ENCODE measurements at places on chromosomes 1 and 21. TPM values are rescaled to one million over a fixed set of nuclear protein-coding genes. Genes with fewer than 3 reads are reported as not detected.

DNA sequence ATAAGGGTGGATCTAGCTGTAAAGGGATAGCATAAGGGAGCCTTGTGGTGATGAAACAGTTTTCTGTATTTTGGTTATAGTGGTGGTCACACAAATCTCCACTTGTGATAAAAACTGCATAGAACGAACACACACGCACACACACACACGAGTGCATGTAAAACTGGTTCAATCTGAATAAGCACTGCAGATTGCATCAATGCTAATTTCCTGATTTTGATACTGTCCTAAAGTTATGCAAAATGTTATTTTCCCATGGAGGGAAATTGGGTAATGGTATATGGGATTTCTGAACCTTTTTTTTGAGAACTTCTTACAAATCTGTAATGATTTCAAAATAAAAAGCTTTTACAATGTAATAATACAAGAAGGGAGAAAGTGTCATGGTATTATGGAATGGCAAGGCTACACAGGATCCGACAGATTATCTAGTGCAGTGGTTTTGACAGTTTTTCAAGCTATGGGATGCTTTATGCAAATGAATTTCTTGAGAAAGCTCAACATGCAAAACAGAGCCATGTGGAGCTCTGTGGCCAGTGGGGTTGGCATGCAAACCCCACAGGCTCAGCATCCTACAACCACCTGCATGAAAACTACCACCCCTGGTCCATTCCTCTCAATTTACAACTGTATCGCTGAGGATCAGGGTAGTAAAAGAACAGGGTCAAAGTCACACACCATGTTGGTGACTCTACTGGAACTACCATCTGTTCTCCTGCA is 18.8 kb downstream of the SLC41A1 start:
- no peak overlapping the region for H3K27ac ChIP-seq
- no peak for DNase-seq
- H3K27me3 ChIP-seq = no peaks in the 10 kb centered on the region

DNA sequence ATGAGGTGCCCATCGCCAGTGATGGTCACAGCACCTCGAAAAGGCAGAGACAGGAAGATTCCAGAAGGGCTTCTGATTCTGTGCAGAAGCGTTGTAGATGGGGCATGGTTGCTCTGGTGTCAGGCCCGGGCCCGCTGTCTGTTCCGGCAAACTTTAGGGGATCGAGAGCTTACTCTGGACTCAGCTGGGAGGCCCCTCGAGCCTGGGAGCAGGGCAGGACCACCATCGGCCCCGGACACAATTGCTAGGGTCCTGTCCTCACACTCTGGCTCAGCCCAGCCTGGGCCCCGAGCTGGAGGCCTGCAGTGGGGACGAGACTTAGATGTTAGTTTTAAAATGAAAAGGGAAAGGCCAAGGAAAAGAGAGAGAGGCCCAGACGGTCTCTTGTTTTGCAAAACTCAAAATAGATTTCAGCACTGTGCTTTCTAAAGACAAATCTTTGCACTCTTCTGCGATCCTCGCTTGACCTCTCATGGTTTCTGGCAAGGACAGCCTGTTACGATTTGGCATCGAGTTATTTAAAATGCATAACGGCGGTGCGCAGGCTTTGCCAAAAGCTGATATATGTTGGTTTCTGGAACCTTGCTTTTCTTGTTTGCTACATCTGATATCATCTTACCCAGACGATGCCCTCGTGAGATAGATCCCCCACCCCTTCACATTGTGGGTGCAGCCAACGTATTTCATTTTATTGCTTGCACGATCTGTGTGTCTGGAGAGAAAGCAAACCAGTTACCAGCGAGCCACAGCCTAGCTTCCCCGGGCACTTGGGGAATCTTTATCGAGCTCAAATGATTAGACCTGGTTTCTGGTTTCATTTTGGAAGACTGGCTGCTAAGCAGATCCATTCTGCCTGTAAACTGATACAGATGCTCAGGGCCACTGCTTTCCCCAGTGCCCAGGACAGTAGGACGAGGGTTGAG is 58.0 kb downstream of the PRDM16 start:
- H3K27ac ChIP-seq = peak overlapping the region; percentile 26
- peaks cover 16% of the 10 kb centered on the region for H3K4me1 ChIP-seq
- no peaks in the 10 kb centered on the region for H3K27me3 ChIP-seq
- H3K4me3 ChIP-seq = no peak overlapping the region

DNA sequence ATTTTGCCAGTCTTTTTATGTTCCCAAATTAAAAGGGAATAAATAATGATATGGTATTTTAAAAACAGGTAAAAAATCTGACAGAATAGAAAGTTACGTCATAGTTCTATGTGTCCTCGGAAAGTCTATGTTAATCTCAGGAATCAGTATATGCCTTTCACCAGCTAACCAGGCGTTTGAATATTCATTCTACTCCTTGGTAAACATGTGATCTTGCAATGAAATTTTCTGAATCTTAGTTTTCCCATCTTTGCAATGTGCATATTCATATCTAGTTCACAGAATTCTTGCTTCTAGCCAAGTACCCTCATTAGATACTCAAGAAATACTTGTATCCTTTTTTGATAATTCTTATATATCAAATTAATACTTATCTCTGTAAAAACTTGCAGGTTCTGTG is 179.4 kb downstream of the ZP4 start:
- H3K27me3 ChIP-seq = no peaks in the 10 kb centered on the region
- DNase-seq = no peak
- no peak overlapping the region for H3K27ac ChIP-seq
- H3K36me3 ChIP-seq = no peaks in the 10 kb centered on the region
- H3K4me3 ChIP-seq = no peak overlapping the region
- H3K4me1 ChIP-seq = no peaks in the 10 kb centered on the region

DNA sequence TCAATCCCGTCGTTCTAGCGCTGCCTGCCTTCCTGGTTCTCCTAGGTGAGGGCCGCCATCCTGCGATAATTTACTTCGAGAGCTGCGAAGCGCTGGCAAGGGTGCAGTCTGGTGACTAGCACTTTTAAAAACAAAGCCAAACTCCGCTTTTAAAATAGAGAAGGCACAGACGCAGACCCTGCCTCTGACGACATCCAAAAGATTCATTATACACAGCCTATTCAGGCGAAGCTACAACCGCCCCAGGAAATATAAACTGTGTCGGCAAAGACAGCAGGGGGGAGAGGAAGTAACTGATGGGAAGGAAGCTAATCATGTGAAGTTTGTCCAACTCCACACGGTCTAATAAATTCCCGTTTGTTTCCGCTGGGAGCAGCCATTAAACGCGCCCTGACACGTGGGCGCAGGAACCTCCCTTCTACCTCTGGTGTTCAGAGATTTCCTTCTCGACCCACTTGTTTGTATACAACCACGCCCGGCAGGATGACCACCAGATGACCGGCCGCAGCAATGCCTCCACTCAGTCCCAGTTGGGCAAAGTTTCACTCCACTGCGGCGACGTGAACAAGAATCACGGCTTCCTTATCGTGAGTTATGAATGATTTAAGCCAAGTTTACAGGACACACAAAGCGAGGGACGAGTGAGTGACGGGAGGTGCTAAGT is 1.3 kb downstream of the GNG12 start:
- peaks cover 23% of the 10 kb centered on the region for H3K4me1 ChIP-seq
- peak; percentile 72 for DNase-seq
- H3K36me3 ChIP-seq = no peaks in the 10 kb centered on the region
- H3K27ac ChIP-seq = peak overlapping the region; percentile 94
- peak overlapping the region; percentile 82 for H3K4me3 ChIP-seq

SPRR1A gene
- total RNA-seq = not detected

- no peak for DNase-seq
- no peaks in the 10 kb centered on the region for H3K27me3 ChIP-seq
Measured at GRCh38 chr1:55539652-55540512, 324.7 kb upstream of the USP24 start.

- no peak for DNase-seq
- no peak overlapping the region for H3K4me3 ChIP-seq
- no peaks in the 10 kb centered on the region for H3K36me3 ChIP-seq
- H3K27me3 ChIP-seq = no peaks in the 10 kb centered on the region
- no peaks in the 10 kb centered on the region for H3K4me1 ChIP-seq
- H3K27ac ChIP-seq = no peak overlapping the region
Measured at GRCh38 chr1:115946116-115946515, 30.2 kb upstream of the SLC22A15 start.

HTR6 gene
- total RNA-seq = not detected

DNA sequence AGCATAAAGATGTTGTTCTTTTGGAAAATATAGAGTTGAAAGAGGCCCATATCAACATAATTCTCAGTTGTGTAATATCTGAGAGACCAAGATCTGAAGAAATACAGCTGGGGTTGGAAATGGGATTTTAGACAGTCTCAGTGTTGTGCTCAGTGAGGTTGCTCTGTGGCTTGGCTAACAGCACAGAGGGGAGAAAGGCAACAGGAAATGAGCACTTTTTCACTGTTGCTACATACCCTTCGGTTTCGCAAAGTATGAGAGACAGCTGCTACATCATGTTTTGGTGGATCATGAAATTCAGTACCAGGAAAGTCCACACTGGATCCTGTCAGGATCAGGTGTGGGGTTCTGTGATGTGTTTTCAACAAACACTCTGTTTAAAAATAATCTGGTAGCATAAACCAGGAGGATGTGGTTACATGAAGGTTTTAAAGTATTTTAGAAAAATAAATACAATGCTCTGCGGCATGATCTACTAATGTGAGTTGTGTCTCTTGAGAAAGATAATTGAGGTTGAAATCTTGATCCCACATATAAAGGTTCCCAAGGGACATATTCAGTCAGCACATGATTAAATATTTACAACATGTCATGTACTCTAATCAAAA is 7.0 kb upstream of the GPR88 start:
- H3K27me3 ChIP-seq = peaks cover 15% of the 10 kb centered on the region
- no peaks in the 10 kb centered on the region for H3K36me3 ChIP-seq
- H3K4me1 ChIP-seq = no peaks in the 10 kb centered on the region

TMEM269 gene
- 0.32 TPM for total RNA-seq

GJB4 gene
- total RNA-seq = 2.0 TPM

GRCh38 chr1:226973898-226974543 is 33.9 kb downstream of the COQ8A start:
- H3K4me1 ChIP-seq = peaks cover 27% of the 10 kb centered on the region
- no peaks in the 10 kb centered on the region for H3K36me3 ChIP-seq
- no peak overlapping the region for H3K4me3 ChIP-seq
- H3K27ac ChIP-seq = peak overlapping the region; percentile 89

GRCh38 chr1:201542309-201543035 is 3.5 kb downstream of the NAV1 start:
- peaks cover 11% of the 10 kb centered on the region for H3K4me1 ChIP-seq
- H3K27ac ChIP-seq = peak overlapping the region; percentile 64
- no peaks in the 10 kb centered on the region for H3K36me3 ChIP-seq
- no peak overlapping the region for H3K4me3 ChIP-seq
- DNase-seq = no peak
- H3K27me3 ChIP-seq = peaks cover 29% of the 10 kb centered on the region

- no peaks in the 10 kb centered on the region for H3K27me3 ChIP-seq
- no peak for DNase-seq
- no peak overlapping the region for H3K4me3 ChIP-seq
- H3K4me1 ChIP-seq = peaks cover 12% of the 10 kb centered on the region
- no peaks in the 10 kb centered on the region for H3K36me3 ChIP-seq
Measured at GRCh38 chr1:189682591-189682990, 795.1 kb downstream of the BRINP3 start.

- DNase-seq = no peak
- no peaks in the 10 kb centered on the region for H3K36me3 ChIP-seq
- H3K27me3 ChIP-seq = no peaks in the 10 kb centered on the region
- no peak overlapping the region for H3K27ac ChIP-seq
- no peak overlapping the region for H3K4me3 ChIP-seq
Measured at GRCh38 chr1:58841455-58841854, 57.6 kb upstream of the JUN start.

DNA sequence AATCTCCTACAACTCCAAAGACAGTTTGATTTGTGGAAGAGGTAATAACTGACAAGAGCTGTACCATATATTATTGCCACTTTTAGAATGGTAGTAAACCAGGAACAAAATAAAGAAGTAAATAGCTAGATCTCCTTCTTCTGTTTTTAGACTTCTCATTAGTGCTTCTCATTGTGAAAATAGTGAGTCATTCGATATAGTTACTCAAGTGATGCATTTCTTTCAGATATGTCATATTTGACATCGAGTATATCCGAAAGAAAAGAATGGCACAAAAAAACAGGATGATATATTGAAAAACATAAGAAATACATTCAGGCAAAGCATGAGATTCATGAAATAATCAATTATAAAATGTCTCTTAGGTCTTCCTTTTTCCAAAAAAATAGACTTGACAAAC is 1346.1 kb downstream of the BRINP3 start:
- H3K27ac ChIP-seq = no peak overlapping the region
- DNase-seq = no peak
- no peak overlapping the region for H3K4me3 ChIP-seq
- H3K4me1 ChIP-seq = no peaks in the 10 kb centered on the region

DNA sequence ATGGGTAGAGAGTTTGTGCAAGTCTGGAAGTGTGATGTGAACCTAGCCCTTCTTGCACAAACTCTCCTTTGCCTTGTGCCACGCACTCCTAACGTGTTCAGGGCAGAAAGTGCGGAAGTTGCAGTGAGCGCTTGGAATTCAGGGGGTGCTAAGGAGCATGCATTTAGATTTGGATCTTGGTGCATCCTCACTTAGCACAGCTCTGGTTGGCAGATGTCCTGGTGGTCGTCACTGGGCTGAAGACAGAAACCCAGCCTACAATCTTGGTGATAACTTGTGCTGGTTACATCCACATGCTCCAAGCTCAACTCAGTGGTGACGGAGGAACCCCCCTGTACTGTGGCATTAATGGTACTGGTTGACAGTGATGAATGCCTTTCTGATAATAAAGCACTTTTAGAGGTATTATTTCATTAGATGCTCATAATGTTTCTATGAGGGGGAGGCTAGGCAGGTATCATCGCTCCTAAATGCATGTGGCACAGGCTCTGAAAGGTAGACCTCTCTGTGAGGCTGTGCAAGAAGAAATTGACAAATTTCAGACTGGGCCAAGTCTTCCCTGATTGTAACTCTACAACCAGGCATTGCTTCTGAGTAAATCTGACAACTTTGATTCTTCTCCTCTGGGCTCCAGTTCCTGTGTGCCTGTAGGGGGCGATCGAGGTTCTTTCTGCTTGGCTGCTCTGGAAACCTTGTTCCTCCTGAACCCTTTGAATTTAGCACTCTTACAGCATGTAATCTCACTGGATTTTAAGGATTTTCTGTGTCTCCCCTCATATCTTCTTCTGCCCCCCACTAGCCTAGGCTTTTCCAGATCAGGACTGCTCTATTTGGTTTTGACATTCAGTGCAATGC is 40.6 kb downstream of the MAPKAPK2 start:
- no peaks in the 10 kb centered on the region for H3K27me3 ChIP-seq
- peaks cover 10% of the 10 kb centered on the region for H3K4me1 ChIP-seq

FAM72C gene
- total RNA-seq = 0.07 TPM

- H3K4me1 ChIP-seq = peaks cover 37% of the 10 kb centered on the region
- no peak for DNase-seq
- H3K27ac ChIP-seq = no peak overlapping the region
- no peaks in the 10 kb centered on the region for H3K27me3 ChIP-seq
- no peaks in the 10 kb centered on the region for H3K36me3 ChIP-seq
- no peak overlapping the region for H3K4me3 ChIP-seq
Measured at GRCh38 chr1:59016390-59016789, 232.5 kb upstream of the JUN start.

All from hepatocyte (in vitro differentiated cells).